Right renal cortex interstitium (tissue), 3 donors: ENCODE measurements at places on chromosomes 3 and 15. TPM values are rescaled to one million over a fixed set of nuclear protein-coding genes. Genes with fewer than 3 reads are reported as not detected.

- no peak for DNase-seq
Measured at GRCh38 chr3:57068437-57069089, 8.1 kb downstream of the SPATA12 start.

GRCh38 chr3:193190146-193190786, 50.8 kb upstream of the PLAAT1 start:
- no peak for DNase-seq

GRCh38 chr3:145519398-145520047, 641.5 kb downstream of the PLOD2 start:
- DNase-seq, result no peak

USP19 gene
- 60.2 TPM for polyA plus RNA-seq

LNP1 gene
- polyA plus RNA-seq, result 9.1 TPM

TMEM108 gene
- polyA plus RNA-seq, result 3.2 TPM

ACP3 gene
- polyA plus RNA-seq, result 68.4 TPM

SLITRK3 gene
- polyA plus RNA-seq, result 0.51 TPM

ZNF619 gene
- polyA plus RNA-seq, result 7.2 TPM
